ENCODE measurements at places on chromosomes 4 and X.

DNA sequence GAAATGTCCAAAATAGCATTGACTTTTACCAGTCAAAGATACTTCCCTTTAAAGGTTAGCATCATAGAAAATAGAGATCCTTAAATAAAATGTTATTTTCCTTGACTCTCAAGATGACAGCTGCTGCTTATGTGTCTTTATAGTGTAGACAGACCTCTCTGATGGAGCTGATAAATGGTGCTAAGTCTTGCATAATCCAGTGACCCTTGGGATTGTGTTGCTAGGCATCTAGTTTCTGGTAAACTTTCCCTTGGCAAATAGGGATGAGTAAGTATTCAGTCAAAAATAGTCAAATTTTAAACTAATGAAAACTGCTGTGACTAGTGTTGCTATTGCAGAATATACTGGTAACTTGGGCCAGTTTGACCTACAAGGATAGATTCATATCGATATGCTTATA lies 53.6 kb downstream of the MBNL3 start:
- DNase-seq = no peak

- no peak for DNase-seq
Observed at GRCh38 chr4:113997206-113997605, 17.8 kb upstream of the ARSJ start.

- DNase-seq = no peak
Observed at GRCh38 chr4:42225286-42225685, 72.8 kb upstream of the BEND4 start.

GRCh38 chr4:156695163-156695562 lies 276.4 kb downstream of the PDGFC start:
- DNase-seq = no peak
